ENCODE measurements at places on chromosomes 13 and 19.
A peak's percentile ranks its signal among the peaks of the same experiment; 100 is the strongest.

DNA sequence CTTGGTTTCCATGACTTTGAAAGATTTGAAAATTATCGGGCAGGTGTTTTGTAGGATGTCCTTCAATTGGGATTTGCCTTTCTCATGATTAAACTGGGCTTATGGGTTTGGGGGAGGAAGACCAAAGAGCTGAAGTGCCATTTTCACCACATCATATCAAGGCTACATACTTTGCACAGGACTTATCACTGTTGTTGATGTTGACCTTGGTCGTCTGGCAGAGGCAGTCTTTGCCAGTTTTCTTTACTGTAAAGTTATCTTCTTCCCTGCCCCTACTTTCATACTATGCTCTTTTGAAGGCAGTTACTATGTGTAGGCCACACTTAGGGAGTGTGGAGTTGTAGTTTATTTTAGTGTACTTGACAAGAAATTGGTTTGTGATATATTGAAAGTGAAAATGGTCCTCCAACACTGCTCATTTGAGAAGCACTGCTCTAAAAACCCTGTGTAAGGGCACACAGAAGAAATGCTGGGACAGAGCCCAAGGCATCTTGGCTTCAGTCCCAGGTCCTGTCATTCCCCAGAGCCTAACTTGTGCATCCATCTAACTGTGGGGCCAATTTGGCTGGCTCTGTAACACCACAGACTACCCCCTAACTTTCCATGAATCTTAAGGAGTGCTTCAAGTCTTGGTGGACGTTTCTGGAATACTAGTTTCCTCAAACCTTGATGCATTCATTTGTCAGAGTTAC, 384.9 kb downstream of the KCNRG start:
- DNase-seq: no peak

- DNase-seq: peak; percentile 6
These were observed 51.6 kb upstream of the CACNA1A start for GRCh38 chr19:13557756-13558398.

GRCh38 chr13:99353246-99353600, 46.0 kb upstream of the GPR183 start:
- DNase-seq: no peak

DNA sequence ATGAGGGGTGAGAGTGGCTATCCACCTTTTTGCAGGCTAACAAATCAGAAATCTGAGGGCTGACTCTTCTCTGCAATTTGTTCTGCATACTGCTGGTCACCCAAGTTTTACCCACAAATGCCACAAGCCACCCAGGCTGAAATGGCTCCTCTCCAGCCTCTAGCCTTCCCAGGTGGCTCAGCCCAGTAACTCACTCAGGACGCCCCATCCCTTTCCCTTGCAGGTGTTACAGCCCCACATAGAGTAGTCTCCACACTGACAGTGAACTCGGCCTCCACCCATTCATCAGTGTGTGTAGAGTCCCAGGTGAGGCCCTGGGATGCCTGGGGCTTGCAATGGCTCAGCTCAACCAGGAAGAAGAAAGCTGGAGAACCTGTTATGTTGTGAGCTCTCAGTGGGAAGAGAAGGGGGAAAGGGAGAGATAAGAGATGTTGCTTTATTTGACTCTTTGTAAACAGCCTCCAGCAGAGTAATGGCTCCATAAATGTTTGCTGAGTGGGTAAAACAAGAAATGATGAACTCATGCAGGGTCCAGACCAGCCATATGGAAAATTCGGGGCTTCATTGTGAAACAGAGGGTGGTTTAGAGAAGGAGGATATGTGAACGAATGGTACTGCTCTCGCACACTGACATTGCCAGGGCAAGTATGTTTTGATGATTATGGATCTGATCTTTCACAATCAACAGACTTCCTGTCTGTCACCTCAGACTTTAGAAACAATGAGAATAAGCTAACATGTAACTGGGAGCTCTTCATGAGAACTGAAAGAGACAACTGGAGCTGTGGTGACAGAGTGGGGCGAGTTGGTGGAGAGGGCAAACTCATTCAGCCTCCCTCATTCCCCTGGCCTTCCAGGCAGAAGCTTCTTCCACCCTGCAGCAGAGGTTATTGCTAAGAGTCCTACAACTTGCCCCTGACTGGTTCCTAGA, 74.2 kb upstream of the RFC3 start:
- peak; percentile 12 for DNase-seq

- no peak for DNase-seq
These were observed 5.8 kb upstream of the ILF3 start for GRCh38 chr19:10648360-10648759.

- no peak for DNase-seq
These were observed 4.5 kb upstream of the NDUFB7 start for GRCh38 chr19:14576363-14576762.

DNA sequence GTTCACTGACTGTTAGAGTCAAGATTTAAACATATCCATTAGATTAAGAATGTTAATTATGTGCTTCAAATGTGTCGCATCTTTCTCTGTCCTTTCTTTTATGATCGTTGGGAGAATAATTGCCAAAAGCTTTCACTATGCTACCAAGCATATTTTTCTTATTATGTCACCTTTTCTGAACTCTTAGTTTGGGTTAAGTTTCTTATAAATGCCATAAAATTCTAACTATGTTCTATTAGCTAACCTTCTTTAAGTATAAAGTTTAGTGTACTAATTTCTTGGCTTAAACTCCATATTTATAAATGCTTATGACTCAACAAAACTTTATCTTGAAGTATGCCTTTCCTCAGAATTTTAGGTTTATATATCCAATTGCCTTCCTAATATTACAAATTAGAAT, 1759.4 kb downstream of the PCDH9 start:
- DNase-seq: no peak

GRCh38 chr13:36275190-36276002, 22.2 kb downstream of the CCDC169 start:
- peak; percentile 26 for DNase-seq

DNA sequence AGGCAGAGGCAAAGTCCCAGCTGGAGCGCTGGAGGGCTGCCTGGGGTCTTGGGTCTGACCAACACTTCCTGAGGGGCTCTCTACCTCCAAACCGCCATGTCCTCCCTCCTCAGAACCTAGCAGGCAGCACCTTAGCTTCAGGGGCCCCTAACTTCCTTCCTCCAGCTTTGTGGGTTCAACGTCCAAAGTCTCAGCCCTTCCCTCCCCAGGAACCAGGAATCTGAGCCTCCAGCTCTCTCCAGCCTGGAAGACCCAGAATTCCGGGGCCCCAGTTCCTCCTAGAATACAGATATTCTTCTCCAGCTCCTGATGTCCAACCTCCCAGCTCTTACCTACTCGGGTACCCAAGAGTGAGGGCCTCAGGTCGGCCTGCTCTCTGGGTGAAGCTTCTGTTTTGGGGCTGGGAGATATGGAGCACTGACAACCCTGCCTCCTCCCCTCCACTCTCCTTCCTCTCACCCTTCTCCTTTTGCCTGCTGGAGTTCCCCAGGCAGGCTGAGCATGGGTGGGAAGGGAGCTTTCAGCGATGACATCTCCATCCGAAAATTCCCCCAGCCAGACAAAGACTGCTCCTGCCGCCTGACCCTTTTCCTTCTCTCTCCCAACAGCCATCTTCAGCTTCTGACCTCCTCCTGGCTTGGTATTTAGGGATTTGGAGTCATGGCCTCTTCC, 3.5 kb downstream of the TMEM150B start:
- no peak for DNase-seq

- peak; percentile 55 for DNase-seq
These were observed 607 bp downstream of the NFIC start for GRCh38 chr19:3366753-3367627.

DNA sequence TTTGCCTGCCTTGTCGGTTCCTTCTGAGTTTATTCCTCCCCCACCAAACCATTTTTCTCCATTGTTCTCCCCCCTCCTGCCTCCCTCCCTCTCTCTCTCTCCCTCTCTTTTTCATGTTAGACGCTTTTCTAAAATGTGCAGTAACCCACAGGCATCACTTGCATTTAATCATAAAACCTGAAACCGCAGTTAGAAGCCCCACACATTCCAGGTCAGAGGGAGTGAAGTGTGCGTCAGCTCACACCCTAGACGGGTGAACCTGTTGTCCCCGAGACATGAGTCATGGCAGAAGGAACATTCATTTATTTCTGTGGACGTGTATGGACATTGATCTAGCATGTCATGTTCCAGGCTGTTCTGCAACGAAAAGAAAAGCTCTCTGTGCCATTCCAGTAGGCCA, 19.9 kb downstream of the ONECUT3 start:
- no peak for DNase-seq

DNA sequence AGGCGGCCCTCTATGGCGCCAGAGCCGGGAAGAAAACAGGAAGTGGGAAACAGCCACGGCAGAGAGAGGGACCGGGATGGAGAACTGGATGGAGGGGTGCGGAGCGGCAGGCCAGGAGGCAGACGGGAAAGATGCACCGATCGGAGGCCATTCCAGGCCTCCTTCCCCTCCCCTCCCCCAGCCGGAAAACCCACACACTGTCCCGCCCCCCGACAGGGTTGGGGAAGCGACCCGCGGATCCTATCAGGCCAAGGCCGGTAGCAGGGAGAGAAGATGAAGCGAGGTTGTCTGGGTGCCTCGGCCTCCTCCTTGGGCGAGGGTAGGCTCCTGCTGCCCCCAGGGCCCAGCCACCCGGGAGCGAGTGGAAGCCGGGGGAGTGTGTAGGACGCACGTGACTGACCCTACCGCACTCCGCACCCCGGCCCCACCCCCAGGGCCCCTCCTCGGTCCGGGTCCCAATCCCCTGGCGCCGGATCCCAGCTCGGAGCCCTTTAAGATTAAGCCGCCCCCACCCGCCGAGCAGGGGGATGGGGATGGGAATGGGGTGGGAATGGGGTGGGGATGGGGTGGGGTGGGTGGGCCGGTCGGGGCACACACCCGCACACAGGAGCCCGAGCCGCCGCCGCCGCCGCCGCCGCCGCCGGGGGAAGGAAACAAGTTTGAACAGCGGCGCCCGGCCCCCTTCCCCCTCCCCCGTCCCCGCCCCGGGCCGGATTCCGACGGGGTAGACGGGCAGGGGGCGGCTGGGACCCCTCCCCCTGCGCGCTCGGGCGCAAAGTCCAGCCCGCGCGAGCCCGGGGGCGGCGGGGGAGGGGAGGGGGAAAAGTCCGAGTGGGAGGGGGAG, 1.5 kb downstream of the ERF start:
- peak; percentile 80 for DNase-seq

DNA sequence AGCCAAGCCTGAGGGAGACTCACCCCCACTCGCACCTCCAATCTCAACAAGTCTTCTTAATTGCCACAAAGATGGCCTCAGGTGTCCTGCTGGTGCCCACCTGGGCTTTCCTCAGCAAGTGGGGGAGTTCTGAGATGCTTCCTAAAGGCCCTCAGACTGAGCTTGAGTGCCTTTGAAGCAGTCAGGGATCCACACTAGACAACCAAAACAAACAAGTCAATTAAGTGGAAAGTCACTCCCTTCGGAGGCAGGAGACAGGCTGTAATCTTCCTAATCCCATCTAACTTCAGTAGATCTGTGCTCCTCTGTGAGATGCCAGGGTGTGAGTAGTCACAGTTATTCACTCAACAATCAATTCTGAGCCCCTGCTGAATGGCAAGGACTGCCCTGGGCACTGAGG, 68.3 kb upstream of the SERP2 start:
- DNase-seq: no peak

GRCh38 chr13:77692746-77693448, 4.6 kb upstream of the SLAIN1 start:
- DNase-seq: no peak

- no peak for DNase-seq
These were observed 889 bp downstream of the GTF2F2 start for GRCh38 chr13:45120967-45121831.

GRCh38 chr13:21465710-21466160, 6.6 kb upstream of the ZDHHC20 start:
- DNase-seq: no peak

- DNase-seq: no peak
These were observed at the start of gene TMEM150B for GRCh38 chr19:55325172-55325571. TMEM150B (minus strand) TSS chr19:55325341; CDS start chr19:55321036, 4,305 bp downstream.

GRCh38 chr13:90591927-90592268, 755.6 kb upstream of the MIR17HG start:
- DNase-seq: no peak

- DNase-seq: no peak
These were observed 349.3 kb downstream of the RBM26 start for GRCh38 chr13:79056706-79057105.

- peak; percentile 1 for DNase-seq
These were observed 68.1 kb downstream of the UFM1 start for GRCh38 chr13:38417727-38418126.

GRCh38 chr19:55520691-55521292, 16.1 kb downstream of the SBK2 start:
- no peak for DNase-seq

GRCh38 chr19:34459614-34460013, 21.9 kb upstream of the WTIP start:
- no peak for DNase-seq

DNA sequence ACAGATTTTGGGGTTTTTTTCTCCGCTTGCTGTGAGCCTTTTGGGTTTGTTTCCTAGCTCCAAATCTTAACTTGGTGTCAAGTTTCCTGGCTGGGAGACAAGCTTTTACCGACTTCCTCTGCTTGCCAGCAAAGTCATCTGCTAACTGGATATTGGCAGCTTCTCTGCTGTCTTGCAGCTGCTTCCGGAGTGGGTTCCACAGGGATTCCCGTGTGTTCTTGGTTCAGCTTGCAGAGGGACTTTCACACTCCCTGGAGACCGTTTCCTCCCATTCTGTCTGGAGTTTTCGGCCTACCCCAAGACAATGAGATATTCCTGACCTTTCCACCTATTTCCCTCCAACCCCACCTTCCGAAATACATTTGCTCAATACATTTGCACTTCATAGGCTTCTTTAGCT, 2.2 kb upstream of the COLGALT1 start:
- no peak for DNase-seq

- DNase-seq: no peak
These were observed 2.6 kb downstream of the ZBTB7A start for GRCh38 chr19:4064149-4064495.

DNA sequence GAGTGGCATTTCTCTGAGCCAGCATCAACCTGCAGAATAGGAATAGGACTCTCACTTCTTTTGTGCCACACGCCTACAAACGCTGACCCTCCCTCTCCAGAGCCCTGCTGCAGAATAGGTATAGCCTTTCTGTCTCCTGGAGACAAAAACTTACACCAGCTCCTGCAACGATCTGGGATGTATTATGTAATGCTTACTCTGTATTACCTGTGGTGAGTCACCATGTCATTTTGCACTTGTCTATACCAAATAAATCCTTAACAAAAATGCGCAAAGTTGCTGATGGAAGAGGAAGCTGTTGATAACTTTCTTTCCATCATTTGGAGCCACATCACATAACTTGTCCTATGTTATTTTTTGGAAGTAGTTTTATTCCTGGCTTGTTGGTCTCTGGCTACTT, 155.8 kb upstream of the FNDC3A start:
- DNase-seq: no peak

GRCh38 chr13:21683034-21683733, 12.3 kb downstream of the FGF9 start:
- DNase-seq: no peak

GRCh38 chr13:32426990-32427851, 709 bp downstream of the N4BP2L1 start:
- DNase-seq: peak; percentile 74

- DNase-seq: no peak
These were observed 41.1 kb downstream of the COL4A1 start for GRCh38 chr13:110265682-110266430.

GRCh38 chr19:38194061-38194701, 29.8 kb downstream of the DPF1 start:
- DNase-seq: no peak

- no peak for DNase-seq
These were observed 159.9 kb upstream of the PRR20A start for GRCh38 chr13:56980856-56981255.

GRCh38 chr13:97317933-97318332, 95.8 kb downstream of the MBNL2 start:
- no peak for DNase-seq

- no peak for DNase-seq
These were observed 17.8 kb downstream of the WASF3 start for GRCh38 chr13:26575244-26575643.

- DNase-seq: no peak
These were observed 539.7 kb downstream of the RFC3 start for GRCh38 chr13:34357435-34358232.
